ENCODE measurements at places on chromosomes 7 and 10. TPM values are rescaled to one million over a fixed set of nuclear protein-coding genes. Genes with fewer than 3 reads are reported as not detected.

The MYL10 gene
- not detected for total RNA-seq

The CRHR2 gene
- total RNA-seq: not detected

The TMUB1 gene
- 68.1 TPM for total RNA-seq

The PRPS1L1 gene
- total RNA-seq: not detected

The FERD3L gene
- not detected for total RNA-seq

The GSAP gene
- total RNA-seq: 25.7 TPM

The CFAP69 gene
- 7.4 TPM for total RNA-seq

The PRXL2A gene
- total RNA-seq: 88.6 TPM

The GIMAP7 gene
- not detected for total RNA-seq

The CPED1 gene
- total RNA-seq: 0.23 TPM

The CUBN gene
- total RNA-seq: 4.6 TPM

The ATP5MK gene
- 369 TPM for total RNA-seq

The HMX2 gene
- total RNA-seq: 1.7 TPM

The CUL2 gene
- 66.8 TPM for total RNA-seq

The PGAM2 gene
- total RNA-seq: not detected
